ENCODE measurements at places on chromosomes 7 and 10. TPM values are rescaled to one million over a fixed set of nuclear protein-coding genes. Genes with fewer than 3 reads are reported as not detected.

The SAP25 gene
- not detected for total RNA-seq

The GPR85 gene
- total RNA-seq = 106 TPM

The VAX1 gene
- total RNA-seq = 4.6 TPM

The CPA4 gene
- 1.4 TPM for total RNA-seq

The RASA4B gene
- 17.1 TPM for total RNA-seq

The ACHE gene
- 73.4 TPM for total RNA-seq

The LRRC17 gene
- total RNA-seq = 33.2 TPM

The NKX1-2 gene
- 1.8 TPM for total RNA-seq

The CHST15 gene
- total RNA-seq = 12.0 TPM

The FGFR2 gene
- total RNA-seq = 28.4 TPM

The MGAM2 gene
- 0.23 TPM for total RNA-seq

The TSPAN33 gene
- total RNA-seq = 14.5 TPM

The TEX47 gene
- total RNA-seq = not detected

The PALD1 gene
- total RNA-seq = 12.7 TPM

The CPA2 gene
- total RNA-seq = not detected

The OR2A5 gene
- total RNA-seq = not detected

The TMEM176B gene
- 5.8 TPM for total RNA-seq

The OR2A12 gene
- total RNA-seq = not detected

The LRRN3 gene
- 140 TPM for total RNA-seq

The C10orf105 gene
- total RNA-seq = 2.1 TPM

The LIPF gene
- not detected for total RNA-seq

The ELMO1 gene
- 84.7 TPM for total RNA-seq

The AGR3 gene
- total RNA-seq = not detected

The CYP2C8 gene
- total RNA-seq = 4.2 TPM

The HMX2 gene
- total RNA-seq = 0.92 TPM

The GPER1 gene
- total RNA-seq = 3.0 TPM

The RBM20 gene
- total RNA-seq = 0.23 TPM

The PON3 gene
- 0.92 TPM for total RNA-seq

The HABP2 gene
- total RNA-seq = 0.23 TPM
